Camera-type eye (tissue), 1 donor: ENCODE measurements at places on chromosomes 13 and 19. TPM values are rescaled to one million over a fixed set of nuclear protein-coding genes. Genes with fewer than 3 reads are reported as not detected.

KLC3 gene
- total RNA-seq = 1.8 TPM

TNPO2 gene
- 92.0 TPM for total RNA-seq

CERS1 gene
- 8.6 TPM for total RNA-seq

ERICH6B gene
- not detected for total RNA-seq

SLITRK5 gene
- 12.2 TPM for total RNA-seq

CEACAM20 gene
- total RNA-seq = not detected

PLA2G4C gene
- total RNA-seq = 42.7 TPM

ESD gene
- total RNA-seq = 107 TPM

METTL21C gene
- total RNA-seq = 2.9 TPM

GTF2F2 gene
- 25.8 TPM for total RNA-seq

ZNF607 gene
- 18.2 TPM for total RNA-seq

C3 gene
- total RNA-seq = 104 TPM

PCDH17 gene
- 25.2 TPM for total RNA-seq
